T-helper 1 cell (primary cell): ENCODE measurements at places on chromosomes 7 and 10.

- peak; percentile 29 for DNase-seq
These were observed 28.4 kb downstream of the TMEM130 start for GRCh38 chr7:98841179-98841997.

GRCh38 chr7:99562114-99562784 lies 3.8 kb downstream of the ZNF655 start:
- no peak for DNase-seq

GRCh38 chr10:22334414-22335172 lies 10.7 kb upstream of the SPAG6 start:
- DNase-seq: no peak

GRCh38 chr10:126481181-126481580 lies 92.9 kb upstream of the ADAM12 start:
- DNase-seq: no peak

DNA sequence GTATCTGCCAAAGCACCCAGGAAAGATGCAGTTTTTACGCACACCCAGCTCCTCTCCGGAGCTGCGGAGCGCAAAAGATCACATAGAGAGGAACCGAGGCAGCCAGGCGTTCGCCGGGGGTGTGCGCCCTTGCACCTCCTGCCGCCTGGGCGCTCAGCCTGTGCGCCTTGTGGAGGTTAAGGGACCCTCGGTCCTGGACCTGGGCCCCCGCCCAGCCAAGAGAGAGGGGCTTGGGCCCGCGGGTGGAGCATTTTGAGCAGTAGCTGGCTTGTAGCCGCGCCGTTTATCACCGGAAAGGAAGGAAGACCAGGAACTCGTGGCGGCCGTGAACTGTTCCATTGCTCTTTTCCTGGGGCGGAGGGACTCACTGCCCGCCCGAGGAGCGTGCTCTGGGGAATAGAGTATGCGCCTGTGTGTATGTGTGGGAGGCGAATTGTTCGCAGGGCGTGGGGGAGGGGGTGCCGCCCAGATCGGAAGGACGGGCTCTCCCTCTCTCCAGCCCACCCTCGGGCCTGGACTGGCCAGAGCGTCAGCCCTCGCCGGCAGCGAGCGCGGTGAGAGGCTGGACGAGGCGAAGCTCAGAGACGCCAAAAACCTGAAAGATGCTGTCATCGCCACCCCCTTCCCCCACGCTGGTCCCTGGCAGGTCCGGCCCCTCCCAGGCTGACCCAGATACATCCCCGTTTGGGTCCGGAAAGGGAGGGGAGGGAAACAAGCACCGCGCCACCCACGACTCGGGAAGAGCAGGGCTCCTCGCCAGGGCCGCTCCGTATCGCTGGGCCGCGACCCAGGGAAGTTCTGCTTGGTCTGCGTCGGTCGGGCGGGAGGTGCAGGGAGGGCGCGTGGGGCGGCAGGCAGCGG lies 1.2 kb upstream of the WNT2 start:
- DNase-seq: no peak

- no peak for DNase-seq
These were observed 65.0 kb downstream of the CACNB2 start for GRCh38 chr10:18205098-18205834.

GRCh38 chr7:36906448-36906847 lies 182.2 kb upstream of the AOAH start:
- no peak for DNase-seq

GRCh38 chr10:130416334-130417150 lies 280.4 kb downstream of the GLRX3 start:
- DNase-seq: no peak

DNA sequence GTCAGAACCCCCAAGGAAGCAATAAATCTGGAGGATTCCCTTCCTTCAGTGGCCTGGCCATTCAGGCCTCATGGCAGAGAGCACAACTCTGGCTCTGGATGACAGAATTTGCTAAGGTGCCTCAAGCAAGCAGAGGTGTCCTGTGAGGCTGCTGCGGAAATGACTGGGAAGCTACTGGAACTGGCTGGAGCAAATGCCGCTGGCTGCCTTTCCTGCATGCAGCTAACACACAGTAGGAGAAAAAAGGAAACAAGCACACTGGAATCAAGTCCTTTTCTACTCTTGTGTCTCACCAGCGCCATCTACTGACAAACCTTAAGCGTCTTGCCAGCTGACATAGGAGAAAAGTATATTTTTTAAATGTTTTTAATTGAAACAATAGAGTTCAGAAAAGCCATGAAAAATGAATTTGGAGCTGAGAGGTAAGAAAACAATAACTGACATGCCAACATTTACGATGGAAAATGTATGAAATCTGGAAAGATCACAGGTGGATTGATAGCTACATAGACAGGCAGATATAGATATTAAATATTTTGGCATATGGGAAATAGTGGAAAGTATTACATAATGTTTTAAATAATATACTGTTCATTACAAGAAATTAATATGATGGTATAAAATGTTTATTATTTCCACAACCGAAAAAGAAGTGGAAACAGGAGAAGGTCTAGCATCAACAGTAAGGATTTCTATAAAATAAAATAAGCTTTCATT lies 951.6 kb downstream of the ANKRD7 start:
- DNase-seq: no peak

DNA sequence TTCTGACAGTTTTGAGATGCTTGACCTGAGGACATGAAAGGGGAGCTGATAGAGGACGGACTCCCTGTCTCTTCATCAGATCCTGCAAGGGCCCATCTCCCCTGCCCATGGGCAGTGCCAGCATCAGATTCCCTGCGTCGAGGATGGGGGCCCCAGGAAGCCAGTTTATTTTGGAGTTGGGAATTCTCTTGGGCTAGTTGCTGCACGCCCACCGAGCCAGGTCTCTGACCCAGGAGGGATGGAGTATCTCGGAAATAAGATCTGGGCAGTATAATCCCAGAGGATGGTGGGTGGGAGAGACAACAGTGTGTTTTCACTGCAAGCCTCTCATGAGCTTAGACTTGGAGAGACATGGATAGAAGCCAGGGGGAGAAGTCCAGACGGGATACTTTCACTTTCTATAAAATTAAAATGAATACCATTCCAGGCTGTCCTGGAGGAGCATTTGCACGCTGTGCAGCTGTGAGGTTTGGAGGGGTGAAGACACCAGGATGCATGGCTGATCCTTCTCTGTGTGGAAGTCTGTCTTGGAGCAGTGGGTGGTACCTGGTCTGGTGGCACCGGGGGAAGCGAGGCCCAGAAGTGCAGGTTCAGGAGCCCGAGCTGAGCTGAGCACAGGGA lies 25.8 kb downstream of the DOCK1 start:
- DNase-seq: no peak

- DNase-seq: no peak
These were observed 226.2 kb upstream of the TCF7L2 start for GRCh38 chr10:112723876-112724275.

GRCh38 chr10:104043854-104044253 lies 41.8 kb downstream of the COL17A1 start:
- DNase-seq: no peak

DNA sequence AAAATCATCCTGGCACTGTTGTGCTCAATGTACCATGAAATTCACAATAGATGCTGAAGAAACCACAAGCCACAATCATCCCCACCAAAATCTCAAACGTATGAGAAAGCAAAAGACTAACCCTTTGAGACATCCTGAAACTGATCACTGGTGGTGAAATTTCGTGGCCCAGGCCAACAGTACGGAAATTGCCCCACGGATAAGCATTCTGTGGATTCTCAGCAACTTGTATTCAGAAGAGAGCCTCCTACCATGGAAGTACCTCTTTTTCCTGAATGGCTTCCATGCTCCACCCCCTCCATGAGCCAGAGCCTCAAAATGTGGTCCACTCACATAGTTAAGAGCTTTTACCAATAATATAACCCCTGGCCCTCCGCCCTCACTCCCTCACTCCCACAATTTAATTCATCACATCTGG lies 163.9 kb upstream of the AUTS2 start:
- DNase-seq: no peak

DNA sequence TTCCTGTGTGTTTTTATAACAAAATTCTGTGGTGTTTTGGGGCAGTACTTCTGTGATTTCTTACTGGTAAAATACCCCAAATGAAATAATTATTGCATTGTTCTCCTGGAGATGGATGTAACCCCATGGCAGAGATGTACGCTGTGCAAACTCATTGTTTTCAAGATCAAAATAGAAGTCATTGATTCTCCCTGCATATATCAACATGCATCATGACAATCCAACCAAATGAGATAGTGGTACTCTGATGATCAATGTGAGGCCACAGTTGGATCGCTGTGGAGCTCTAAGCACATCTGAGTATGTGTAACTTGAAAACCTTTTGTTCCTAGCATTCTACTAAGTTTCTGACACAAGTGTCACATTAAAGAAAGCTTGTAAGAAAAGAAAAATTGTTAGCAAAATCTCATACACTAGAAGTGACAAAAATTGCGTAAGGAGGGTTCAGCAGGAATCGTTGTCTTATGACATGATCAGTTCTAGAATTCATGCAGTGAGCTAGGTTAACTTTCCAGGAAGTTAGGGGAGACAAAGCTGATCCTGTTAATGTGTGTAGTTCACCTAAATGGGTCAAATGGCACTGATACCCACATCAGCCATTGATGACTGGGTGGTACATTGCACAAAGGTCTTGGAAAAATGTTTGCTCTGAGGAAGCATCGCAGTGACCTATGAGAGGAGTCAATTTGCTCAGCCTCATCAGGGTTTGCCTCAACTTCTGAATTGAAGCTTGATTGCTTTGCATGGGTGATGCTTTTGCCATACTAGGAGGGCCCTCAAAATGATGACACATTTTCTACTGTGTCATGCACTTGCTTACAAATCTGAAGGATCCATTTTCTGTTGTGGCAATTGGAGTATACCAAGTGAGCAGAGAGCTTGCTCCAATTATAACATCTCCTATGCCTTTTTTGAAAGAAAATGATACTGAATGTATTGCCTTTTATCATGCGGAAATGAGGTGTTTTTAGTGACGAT lies 145.1 kb downstream of the PLXDC2 start:
- no peak for DNase-seq

- DNase-seq: no peak
These were observed 2.6 kb downstream of the PSMG3 start for GRCh38 chr7:1567049-1567771.

DNA sequence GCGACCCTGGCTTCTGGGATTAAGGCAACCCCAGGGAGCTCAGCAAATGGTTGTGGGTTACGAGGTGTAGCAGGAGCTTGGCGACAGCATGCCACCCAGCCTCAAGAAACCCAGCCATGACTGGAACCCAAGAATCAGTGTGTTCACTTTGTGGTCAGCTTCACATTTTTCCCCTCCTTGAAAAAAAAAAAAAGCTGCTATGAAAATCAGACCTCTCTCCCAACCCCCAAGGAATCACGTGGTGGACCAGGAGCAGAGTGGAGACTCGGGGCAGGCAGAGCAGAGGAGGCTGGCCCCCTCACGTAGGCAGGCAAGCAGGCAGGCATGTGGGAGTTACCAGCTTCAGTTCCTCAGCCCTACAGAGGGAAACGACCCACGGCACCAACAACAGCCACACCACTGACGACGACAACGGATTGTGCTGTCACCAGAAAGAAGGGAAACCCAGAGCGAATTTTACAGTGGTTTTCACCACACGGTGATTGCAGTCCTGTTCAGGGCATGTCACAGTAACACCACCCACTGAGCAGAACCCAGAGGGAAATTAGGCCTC lies 203.4 kb downstream of the SLC25A13 start:
- DNase-seq: no peak
